HFFc6 (cell line): ENCODE measurements at places on chromosomes 6 and 20. TPM values are rescaled to one million over a fixed set of nuclear protein-coding genes. Genes with fewer than 3 reads are reported as not detected.

DNA sequence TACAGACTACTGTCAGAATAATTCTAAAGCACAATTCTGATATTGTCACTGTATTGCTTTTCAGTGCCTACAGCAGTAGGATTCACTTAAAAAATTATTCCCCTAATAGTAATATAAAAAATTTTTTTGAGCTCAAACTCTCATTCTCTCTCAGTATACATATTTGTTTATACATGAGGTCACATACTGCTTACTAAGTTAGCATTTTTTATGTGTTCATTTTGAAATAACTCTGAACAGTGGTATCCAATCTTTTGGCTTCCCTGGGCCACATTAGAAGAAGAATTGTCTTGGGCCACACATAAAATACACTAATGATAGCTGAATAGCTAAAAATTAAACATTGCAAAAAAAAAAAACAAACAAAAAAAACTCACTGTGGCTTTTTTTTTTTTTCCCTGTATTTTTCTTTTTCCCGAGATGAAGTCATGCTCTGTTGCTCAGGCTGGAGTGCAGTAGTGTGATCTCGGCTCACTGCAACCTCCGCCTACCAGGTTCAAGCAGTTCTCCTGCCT lies 38.6 kb downstream of the ASXL1 start:
- no peak for DNase-seq

- no peak for DNase-seq
Measured at GRCh38 chr20:57161478-57162361, 104.7 kb downstream of the BMP7 start.

- DNase-seq = no peak
Measured at GRCh38 chr6:21507811-21508210, 85.7 kb upstream of the SOX4 start.

- peak; percentile 56 for DNase-seq
Measured at GRCh38 chr6:53651205-53651763, 14.3 kb downstream of the KLHL31 start.

- no peak for DNase-seq
Measured at GRCh38 chr6:91449539-91449938, 862.7 kb upstream of the MAP3K7 start.

FAM209A gene
- total RNA-seq = not detected in 3 replicates

F13A1 gene
- total RNA-seq = not detected in 3 replicates

- DNase-seq = peak; percentile 90
Measured at GRCh38 chr6:36912586-36912985, 26.8 kb downstream of the C6orf89 start.

MYT1 gene
- not detected in 2 replicates for total RNA-seq

DNA sequence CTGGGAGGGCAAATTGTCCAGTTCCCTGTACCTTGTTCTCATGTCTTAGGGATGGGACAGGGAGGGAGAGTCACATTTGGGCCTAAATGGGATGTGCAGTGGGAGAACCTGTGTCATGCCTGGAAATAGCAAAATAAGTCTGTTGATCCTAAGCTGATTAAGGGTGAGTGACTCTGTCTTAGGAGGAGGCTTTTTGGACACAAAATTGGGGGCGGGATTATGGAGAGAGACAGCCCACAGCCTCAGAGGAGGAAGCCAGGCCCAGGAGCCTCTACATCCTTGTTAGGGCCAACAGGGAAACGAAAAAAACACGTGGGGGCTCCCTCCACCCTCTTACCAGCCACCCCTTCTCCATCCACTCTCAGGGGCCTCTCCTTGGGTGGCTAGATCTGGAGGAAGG lies 2.2 kb downstream of the KCNB1 start:
- no peak for DNase-seq

BPI gene
- total RNA-seq = not detected in 3 replicates

GRCh38 chr6:169495601-169496000 lies 206.2 kb downstream of the WDR27 start:
- peak; percentile 41 for DNase-seq

GRCh38 chr20:8723296-8723695 lies 345.6 kb upstream of the PLCB4 start:
- DNase-seq = no peak

- DNase-seq = no peak
Measured at GRCh38 chr6:118569498-118569897, 21.4 kb downstream of the PLN start.

GGTLC1 gene
- total RNA-seq = not detected in 3 replicates

MTFR2 gene
- 2.6 to 7.3 TPM (median 5.5 TPM) in 3 replicates for total RNA-seq

DNA sequence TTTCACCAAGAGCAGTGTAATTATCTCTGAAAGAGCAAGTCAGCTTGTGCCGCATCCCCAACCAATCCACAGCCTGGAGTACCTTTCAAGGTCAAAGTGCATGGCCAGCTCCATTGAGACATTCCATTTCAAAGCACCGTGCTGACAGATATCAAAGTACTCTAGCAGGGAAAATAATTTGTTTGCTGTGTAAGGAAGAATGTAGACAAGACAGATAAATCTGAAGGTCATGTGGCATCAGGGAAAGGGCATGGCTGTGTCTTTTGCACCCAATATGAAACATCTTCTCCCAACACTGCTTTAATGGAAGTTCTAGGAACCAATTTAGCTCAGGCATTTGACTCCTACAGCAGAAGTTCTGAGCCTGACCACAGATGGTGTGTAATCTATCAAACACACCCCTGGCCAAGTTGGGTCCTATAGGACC lies 242.7 kb upstream of the TAB2 start:
- DNase-seq = no peak

ADGRG6 gene
- total RNA-seq = 25.0 to 73.2 TPM (median 54.0 TPM) in 3 replicates

PRSS35 gene
- 0.43 to 0.62 TPM (median 0.53 TPM) in 3 replicates for total RNA-seq

GRCh38 chr6:28400122-28400451 lies 540 bp upstream of the ZSCAN12 start:
- no peak for DNase-seq

DNA sequence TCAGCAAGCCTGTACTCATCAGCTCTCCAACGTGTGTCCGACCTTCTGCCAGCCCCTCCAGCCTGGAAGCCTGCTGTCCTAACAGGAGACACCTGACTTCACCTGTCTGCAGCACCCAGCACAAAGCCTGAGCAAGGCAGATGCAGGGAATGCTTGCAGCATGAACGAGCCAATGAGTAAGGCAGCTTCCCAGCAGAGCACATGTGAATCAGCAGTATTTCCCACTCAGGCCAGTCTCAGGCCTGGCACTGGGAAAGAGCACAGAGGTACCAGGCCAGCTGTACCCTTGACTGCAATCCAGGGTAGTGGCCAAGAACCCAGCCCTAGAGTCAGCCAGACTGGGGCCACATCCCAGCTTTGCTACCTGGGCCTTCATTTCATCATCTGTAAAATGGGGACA lies 120.8 kb downstream of the MAFB start:
- no peak for DNase-seq

DNA sequence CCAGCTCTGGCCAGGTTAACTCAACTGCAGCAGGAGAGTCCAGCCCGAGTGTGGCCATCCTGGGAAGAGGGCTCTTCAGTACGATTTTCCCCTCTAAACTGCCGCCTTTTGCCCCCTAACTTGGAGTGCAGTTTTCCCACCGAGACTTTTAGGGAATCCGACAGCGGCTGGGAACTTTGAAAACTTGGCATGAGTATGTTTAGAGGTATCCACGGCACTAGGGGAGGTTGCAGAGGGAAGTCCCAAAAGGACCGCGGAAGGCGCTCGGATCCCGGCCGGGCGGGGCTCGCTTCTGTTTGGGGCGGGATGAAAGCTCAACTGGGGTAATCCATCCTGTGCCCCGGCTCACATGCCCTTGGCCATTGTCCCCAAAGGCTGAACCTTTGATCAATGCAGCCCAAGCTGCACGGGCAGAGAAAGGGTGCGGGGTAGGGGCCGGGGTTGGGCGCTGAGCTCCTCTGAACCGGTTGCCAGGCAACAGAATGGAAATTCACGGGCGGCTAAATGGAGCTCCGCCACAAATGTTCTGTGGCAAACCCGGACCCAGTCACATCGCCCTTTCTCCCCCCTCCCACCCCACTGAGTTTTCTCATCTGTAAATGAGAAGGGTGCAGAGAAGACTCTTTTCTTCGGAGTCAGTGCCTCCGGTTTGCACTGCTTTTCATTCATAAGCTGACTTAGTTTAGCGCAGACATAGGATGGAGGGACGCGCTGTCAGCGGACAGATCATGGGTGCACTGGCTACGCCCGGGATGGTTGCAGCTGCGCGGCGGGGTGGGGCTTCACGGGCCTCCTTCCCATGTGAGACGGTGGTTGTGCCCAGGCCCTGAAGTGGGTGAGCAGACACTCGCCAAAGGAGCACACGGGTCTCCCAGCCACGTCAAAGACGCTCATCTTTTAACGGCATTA lies 2.3 kb downstream of the BMP6 start:
- no peak for DNase-seq

DNA sequence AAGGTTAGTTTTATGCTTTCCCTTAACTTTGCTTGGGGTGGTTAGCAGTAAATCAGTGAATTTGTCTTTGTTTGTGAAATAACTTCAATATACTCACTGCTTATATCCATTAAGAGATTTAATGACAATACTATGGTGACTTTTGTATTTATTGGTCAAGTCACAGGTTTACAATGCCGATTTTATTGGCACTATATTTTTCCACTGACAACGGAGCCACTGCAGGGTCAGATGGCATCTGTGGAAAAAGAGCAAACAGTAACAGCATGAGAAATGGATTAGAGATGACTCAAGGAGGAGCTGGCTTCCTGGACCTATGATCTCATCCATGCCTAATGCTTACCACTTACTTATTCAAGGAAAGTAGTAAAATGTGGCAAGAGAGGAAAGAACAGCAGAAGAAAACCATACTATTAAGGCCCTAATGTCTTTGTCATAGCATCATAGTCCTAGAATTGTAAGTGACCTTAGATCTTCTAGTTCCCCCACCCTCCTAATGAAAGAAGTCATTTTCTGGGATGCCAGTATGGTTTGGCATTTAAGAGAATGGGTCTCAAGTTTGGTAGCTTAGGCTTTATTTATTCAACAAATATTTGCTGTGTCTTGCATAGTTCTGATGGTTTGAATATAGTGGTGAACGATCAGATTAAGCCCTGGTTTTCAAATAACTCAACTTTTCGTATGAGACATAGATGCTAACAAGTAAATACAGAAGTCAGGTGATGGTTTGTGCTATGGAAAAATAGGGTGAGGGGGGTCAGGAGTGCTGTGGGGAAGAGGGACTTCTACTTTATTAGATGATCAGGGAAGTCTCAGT lies 18.5 kb downstream of the RNF144B start:
- DNase-seq = peak; percentile 93

GRCh38 chr20:64058536-64058935 lies 4.5 kb upstream of the TCEA2 start:
- no peak for DNase-seq

DNA sequence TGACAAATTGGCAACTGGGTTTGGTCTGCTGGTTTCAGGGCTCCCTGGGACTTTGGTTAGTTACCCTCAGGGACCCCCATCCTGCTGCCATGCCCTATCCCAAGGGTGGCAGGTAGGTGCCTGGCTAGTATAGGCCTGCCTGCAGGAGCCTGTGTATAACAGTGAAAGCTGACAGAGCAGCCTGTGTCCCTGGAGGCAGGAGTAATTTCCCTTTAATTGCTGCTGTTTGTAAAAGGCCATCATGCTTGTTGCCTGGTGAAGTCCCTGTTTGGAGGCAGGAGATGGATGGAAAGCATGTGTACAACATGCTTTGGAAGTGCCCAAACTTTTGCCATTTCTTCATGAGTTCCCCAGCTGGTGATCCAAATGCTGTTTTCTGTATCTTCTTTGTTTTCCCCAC lies 30.1 kb downstream of the CMTR1 start:
- DNase-seq = no peak

- no peak for DNase-seq
Measured at GRCh38 chr6:89116702-89117101, 1.2 kb downstream of the SRSF12 start.

DNA sequence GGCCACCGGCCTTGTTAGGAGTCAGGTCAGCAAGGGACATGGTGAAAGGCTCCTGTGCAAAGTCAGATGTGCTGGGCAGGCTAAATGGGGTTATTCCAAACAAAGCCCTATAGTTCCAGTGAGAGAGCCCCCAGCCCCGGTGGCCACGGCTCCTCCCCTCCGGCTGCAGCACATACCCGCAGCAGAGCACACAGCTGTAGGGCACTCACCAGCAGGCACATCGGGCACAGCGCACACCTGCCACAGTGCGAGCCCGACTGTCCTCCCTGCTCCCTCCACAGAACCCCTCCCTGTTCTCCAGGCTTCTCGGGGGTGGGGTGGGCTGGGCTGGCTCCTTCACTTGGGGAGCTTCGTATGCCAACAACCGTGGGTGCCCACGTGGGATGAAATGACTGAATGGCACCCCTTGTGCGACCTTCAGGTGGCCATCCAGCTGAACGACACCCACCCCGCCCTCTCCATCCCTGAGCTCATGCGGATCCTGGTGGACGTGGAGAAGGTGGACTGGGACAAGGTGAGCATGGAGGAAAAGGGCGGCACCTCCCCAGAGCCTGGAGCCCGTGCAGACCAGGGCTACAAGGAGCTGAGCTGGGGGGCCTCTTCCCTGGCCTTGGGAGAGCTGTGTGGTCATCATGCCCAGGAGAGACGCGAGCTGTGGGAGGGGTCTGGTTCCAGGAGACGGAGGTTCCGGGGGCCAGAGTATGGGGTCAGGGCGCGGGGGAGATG lies 30.9 kb downstream of the PYGB start:
- no peak for DNase-seq

GRCh38 chr6:83292900-83293843 lies 100.0 kb downstream of the RWDD2A start:
- no peak for DNase-seq

DNA sequence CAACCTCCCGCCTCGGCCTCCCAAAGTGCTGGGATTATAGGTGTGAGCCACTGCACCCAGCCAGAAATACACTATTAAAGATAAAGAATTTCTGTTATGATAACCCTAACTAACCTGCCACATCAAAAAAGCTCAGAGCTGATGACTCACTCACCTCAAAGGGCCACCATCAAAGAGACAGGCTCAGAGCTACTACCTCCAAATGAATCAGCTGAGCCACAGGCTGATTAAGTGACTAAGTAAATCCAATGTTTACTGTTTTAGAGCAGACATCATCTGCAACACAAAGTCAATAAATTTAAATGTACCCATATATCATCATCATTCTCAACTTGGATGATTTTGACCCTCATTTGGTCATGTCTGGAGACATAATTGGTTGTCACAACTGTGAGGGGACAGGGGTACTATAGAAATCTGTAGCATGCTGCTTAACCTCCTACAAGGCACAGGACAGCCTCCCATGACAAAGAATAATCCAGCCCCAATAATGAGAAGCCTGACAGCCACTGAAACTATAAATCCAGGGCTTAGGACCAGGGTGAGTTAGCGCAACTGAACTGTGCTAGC lies 106.5 kb downstream of the ATP9A start:
- peak; percentile 74 for DNase-seq

- no peak for DNase-seq
Measured at GRCh38 chr6:167476844-167477595, 152.1 kb downstream of the TTLL2 start.

DNA sequence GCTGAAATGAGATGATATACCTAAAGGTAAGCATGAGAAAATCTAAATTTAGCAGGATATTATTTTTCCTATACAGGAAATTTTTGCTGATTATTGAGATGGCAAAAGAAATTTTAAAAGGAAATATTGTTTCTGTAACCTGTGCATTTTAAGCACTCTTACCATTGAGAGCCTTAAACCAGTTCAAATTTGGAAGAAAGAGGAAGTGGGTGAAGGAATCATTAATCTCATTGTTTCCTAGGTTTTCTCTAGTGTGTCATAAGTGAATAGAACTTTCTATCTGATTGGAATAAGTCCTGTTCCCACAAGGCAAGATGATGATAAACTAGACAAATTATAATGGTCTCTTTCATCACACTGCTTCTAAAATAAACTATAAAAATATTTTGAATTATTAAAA lies 22.4 kb upstream of the FKBP1C start:
- DNase-seq = no peak

ELOVL2 gene
- total RNA-seq = 0.09 TPM in 1 of 2 replicates, not detected in the other

- no peak for DNase-seq
Measured at GRCh38 chr20:25116739-25117458, 35.0 kb upstream of the VSX1 start.

- DNase-seq = peak; percentile 33
Measured at GRCh38 chr6:152004036-152004566, 196.6 kb downstream of the ESR1 start.
